ENCODE measurements at places on chromosomes 3 and 15.

- no peak for DNase-seq
Measured at GRCh38 chr3:112804021-112804420, 42.6 kb downstream of the CD200R1L start.

GRCh38 chr3:124588794-124589193, 141.5 kb upstream of the UMPS start:
- DNase-seq = no peak

DNA sequence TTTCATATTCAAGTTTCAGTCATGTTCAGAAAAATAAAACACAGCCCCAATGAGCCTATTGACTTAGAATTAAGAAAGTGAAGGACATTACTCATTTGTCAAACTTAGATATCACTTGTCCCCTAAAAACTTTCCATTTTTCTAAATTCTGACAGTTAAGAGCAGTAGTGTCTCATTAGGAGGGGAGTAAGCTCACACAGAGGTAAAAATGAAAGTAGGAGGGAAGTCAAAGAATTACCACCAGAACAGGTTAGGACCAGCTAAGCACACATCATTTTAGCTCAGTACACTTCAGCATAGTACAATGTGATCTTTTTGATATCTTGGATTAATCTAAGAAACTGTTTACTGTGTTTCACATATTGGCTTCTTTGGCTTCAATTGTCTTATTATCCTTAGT, 64.3 kb downstream of the OSTN start:
- DNase-seq = no peak

DNA sequence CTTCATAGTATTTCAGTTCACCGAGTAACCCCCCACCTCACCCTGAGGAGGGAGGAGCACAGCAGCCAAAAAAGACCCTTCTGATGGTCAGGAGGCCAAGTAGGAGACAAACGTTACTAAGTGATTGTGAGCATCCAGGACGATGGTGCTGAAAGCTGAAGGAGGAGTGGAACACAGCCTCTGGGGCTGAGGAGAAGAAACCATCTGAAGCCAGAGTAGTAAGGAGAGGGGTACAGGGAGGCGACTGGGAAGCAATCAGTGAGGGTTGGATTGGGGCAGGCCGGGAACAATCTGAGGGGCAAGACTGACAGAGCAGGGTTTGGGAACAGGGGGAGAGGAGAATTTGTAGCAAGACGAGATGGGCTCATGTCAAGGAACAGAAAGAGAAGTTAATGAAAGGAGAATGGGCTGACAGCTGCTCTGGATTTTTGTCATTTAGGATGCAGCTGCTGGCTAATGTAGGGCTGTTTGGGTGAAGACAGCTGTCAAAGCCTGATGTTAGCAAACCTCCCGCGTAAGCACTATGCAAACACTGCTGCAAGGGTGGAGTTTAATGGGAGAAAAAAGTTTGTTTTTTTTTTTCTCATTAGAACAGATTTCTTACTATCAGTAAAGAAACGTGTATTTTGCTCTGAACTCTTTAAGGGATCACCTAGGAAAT, 622.2 kb downstream of the EDEM1 start:
- no peak for DNase-seq

- DNase-seq = no peak
Measured at GRCh38 chr3:187360596-187360995, 7.6 kb upstream of the RTP4 start.

GRCh38 chr15:68310178-68310803, 32.7 kb downstream of the FEM1B start:
- DNase-seq = no peak

- DNase-seq = no peak
Measured at GRCh38 chr15:91517491-91518200, 335.9 kb upstream of the SLCO3A1 start.

- no peak for DNase-seq
Measured at GRCh38 chr3:180316321-180316720, 279.6 kb upstream of the PEX5L start.

DNA sequence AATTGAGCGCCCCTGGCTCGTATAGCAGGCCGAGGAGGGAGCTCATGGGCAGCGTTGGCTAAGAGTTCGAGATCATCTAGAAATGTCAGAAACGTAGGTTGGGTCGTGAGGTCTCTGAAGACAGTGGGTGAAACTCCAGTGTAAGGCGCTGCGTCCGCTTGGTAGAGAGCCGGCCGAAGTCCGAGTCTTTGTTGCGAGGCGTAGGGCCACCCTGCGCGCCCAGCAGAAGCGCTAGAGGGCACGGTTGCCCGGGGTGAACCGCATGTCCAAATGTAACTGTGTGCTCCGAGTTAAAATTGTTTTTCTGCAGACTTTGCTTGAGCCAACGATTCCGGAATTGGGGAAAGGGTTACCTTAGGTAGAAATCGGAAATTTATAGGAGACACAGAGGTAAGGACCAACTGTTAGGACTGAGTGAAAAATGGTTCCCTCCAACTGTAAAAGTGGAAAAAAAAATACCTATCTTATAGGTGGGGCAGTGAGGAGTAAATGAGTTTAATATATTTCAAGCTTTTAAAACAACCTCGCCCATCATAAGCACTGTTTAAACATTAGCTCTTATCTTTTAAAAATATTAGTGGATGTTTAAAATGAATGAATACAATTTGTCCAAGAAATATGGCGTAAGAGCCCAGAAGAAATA, 993 bp upstream of the SIAH2 start:
- DNase-seq = no peak

DNA sequence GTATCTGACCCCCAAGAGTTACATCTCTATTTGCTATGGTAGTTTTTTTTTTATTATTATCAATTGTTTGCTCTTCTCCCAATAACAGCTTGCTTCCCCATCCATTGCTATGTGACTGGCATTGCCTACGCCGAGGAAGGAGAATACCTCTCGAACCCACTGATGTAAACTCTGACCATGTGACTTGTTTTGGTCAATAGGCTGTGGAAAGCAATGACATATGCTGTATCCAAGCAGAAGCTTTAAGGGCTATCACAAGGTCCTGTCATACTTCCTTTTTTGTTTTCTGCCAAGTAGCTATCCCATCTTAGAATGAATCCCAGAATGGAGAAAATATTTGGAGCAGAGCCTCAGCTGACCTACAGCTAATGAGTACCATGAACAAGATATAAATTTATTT, 111.0 kb upstream of the FRMD4B start:
- DNase-seq = no peak

- no peak for DNase-seq
Measured at GRCh38 chr15:69855258-69856000, 242.3 kb downstream of the TLE3 start.

- DNase-seq = no peak
Measured at GRCh38 chr3:9222049-9222448, 27.4 kb downstream of the SRGAP3 start.

DNA sequence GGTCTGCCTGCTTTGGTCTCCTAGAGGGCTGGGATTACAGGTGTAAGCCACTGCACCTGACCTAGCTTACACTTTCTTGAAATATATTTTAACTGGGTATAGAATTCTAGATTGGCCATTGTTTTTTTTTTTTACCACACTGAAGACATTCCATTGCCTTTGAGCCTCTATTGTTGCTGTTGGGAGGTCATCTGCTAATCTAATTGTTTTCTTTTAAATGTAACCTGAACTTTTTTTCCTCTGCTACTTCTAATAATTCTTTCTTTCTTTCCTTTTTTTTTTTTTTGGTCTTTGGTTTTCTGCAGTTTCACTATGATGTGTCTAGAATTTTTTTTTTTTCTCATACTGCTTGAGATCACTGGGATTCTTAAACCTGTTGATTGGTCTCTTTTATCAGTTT, 28.1 kb downstream of the ERICH6 start:
- DNase-seq = no peak

- DNase-seq = no peak
Measured at GRCh38 chr15:71562251-71562650, 248.1 kb upstream of the NR2E3 start.

GRCh38 chr3:65889707-65890099, 149.0 kb downstream of the MAGI1 start:
- no peak for DNase-seq

DNA sequence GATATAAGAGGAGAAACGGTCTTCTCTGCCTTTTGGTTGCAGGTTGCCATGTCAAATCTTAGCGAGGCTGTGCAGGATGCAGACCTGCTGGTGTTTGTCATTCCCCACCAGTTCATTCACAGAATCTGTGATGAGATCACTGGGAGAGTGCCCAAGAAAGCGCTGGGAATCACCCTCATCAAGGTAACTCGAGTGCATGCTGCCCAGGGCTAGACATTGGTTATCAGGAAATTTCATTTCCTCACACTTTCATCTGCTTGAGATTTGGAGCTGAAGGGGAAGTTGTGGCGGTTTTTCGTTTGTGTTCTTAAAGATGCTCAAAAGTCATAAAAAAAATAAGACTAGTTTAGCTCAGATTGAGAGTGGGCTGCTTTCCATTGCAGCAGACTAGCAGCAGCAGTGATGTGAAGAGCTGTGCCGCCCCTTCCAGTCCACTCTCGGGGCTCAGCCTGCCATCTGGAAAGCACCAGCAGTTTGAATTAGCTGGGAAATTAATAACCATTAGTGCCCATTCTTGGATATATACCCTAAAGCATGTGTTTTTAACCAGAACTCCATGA, 32.2 kb downstream of the GPD1L start:
- no peak for DNase-seq

- no peak for DNase-seq
Measured at GRCh38 chr15:60375306-60375705, 22.5 kb downstream of the ANXA2 start.

GRCh38 chr15:86018679-86019078, 61.0 kb upstream of the AGBL1 start:
- DNase-seq = no peak
